Neuronal stem cell (in vitro differentiated cells): ENCODE measurements at places on chromosomes 7 and 10.

GRCh38 chr10:63496561-63496960, 24.6 kb upstream of the REEP3 start:
- DNase-seq, result no peak

DNA sequence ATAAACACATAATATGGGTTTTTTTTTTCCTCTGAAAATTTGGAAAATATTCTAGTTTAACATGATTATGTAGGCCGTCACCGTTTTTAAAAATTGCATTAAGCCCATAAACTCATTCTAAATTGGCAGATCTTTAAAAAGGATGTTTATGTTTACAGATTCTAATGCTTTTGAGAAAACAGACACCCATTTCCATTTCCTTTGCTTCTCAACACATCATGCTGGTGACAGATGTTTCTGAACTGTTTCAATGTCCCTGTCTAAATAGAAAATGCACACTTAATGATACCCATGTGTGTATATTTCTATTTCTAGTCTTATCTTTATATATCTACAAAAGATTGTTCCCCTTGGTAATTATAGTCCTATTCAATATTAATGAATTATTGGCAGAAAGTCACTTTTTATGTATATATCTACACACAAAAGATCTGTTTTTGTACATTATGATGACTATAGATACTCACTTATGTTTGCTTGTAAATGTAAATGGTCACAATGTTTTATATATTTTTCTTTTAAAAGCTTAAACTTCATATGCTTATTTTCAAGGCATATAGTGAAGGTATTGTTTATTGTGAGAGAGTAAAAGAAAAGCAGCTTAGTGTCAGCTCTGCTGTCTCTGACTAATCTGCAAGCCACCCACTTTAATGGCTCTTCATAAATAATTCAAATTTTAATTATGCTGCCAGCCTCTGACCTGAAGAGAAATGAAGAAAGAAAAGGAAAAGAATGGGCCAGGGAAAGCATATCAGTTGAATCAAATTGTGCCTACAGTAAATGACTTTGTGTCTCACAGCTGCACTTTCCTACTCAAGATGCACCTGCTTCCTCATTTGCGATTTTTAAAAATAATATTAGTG, 179.4 kb downstream of the CACNA2D1 start:
- no peak for DNase-seq

GRCh38 chr10:7184660-7185366, 226.0 kb downstream of the SFMBT2 start:
- DNase-seq, result no peak

DNA sequence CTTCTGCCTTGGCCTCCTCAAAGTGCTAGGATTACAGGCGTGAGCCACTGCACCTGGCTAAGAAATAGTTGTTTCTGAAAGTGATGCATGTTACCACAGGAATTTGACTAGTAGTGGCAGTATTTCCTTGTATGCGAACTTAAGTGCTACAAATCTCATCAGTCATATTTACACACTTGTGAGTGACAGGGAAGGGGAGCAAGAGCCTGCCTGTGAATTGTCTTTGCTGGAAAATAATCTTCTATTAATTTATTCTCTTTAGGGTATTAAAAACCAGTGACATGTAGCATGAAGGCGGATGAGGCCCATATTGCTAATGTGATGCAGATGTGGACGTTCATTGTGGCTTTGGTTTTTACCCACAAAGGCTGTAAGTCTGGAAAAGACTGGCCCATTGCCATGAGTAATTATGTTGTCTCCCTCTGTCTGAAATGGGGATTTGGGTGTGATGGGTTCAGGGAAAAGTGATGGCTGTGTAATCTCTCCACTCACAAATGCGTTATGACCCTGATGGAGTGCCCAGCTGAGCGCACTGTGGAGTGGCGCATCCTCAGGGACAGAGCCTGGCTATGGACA, 97.6 kb downstream of the CCNY start:
- no peak for DNase-seq

- DNase-seq, result no peak
These were observed 230.5 kb downstream of the FANK1 start for GRCh38 chr10:126126866-126127265.

DNA sequence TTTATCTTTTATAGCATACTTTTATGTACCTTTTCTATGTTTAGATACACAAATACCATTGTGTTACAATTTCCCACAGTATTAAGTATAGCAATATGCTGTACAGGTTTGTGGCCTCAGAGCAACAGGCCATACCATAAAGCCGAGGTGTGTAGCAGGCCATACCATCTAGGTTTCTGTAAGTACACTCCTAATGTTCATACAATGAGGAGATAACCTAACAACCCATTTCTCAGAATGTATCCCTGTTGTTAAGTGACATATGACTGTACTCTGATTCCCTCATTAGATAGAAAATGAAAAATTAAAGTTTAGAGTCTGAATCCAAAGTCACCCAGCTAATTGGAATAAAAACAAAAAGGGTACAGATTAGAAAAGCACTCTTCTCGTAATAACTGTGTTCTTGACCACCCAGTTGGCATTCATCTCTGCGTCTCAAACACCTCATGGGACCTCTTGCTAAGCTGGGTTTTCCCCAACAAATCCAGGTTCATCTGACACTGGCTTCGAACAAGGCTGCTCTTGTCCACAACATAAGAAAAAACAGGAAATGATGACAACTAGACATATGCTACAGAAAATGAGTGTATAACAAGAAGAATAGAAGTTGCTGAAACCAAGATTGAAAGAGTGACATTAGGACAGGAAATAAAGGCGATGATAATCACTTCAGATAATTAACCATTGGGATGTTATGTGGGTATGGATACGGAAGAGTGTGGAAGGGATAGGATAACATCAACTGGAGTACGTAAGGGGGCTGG, 1.4 kb downstream of the NDUFB8 start:
- DNase-seq, result no peak

GRCh38 chr7:157568106-157568769, 231.4 kb downstream of the DNAJB6 start:
- no peak for DNase-seq

GRCh38 chr7:20399521-20399920, 68.8 kb downstream of the ITGB8 start:
- DNase-seq, result no peak

DNA sequence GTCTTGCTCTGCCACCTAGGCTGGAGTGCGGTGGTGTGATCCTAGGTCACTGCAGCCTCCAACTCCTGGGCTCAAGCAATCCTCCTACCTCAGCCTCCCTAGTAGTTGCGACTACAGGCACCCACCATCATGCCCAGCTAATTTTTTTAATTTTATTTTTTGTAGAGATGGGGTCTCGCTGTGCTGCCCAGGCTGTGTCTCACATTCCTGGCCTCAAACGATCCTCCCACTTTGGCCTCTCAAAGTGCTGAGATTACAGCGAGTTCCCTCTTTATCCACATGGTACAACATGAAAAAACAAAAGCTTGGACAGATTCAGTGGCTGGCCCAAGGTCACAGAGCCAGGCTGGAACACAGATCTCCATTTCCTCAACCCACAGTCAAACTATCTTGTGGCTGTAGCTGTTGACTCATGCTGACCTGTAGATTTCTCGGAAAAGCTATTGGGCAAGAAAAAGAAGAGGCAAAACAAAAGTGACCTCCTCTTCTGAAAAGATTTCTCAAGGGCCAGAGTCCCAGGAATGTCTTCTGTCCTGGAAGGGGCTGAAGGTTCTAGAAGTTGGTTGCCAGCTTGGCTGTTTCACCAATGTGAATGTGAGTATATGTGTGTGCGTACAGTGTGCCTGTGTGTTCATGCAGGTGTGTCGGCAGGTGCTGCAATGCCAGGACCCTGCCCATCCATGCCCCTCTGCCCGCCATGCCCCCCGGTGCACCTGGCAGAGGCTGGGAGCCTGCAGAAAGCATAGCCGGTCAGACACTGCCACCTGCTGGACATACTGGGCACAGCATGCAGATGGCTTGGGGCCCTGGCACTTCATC, 28.4 kb downstream of the TMEM130 start:
- peak; percentile 47 for DNase-seq

GRCh38 chr10:133530506-133530905, 3.3 kb downstream of the CYP2E1 start:
- no peak for DNase-seq

- DNase-seq, result no peak
These were observed 122.9 kb upstream of the LYZL2 start for GRCh38 chr10:30752481-30752881.

DNA sequence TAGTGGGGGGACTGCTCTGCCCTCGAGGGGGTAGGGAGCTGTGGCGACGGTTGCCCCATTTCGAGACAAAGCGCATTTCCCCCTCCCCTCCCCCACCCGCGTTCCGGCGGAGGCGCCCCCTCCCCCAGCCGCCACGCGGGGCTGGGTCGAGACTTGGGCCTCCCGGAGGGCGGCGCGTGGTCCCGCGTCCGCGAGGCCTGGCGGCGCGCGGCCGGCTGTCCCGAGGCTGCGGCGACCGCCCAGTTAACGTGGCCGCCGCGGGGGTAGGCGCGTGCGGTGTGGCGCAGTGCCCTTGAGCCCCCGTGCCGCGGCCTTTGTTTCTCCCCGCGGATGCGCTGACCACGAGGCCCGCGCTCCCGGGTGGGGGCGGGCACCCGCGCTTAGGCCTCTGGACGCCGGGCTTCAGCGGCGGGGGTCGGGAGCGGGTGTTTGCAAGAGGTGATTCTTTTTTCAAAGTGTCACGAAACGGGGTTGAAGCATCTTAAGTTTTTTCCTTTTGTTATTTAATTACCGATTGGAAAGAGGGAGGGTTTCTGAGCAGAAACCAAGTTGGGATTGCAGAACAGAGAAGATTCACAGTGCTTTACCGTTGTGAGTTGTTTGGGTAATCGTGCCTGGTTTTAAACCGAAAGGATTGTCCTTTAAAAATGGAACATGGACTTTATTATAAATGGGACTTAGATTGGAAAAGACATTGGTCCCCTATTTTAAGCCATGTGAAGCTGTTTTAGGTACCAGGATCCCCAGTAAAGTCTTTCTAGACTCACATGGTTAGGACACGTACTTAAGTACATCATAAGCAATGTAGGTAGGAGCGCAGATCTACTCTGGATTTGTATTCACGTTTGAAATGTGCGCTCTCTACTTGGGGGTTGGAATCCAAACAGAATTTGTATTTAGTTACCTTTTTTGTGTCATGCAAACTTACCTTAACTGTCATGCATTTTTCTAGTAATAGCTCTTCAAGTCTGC, 760 bp downstream of the CBX3 start:
- no peak for DNase-seq

GRCh38 chr7:94525923-94526322, 16.3 kb downstream of the CASD1 start:
- no peak for DNase-seq

- DNase-seq, result no peak
These were observed 309.0 kb upstream of the IMMP2L start for GRCh38 chr7:111871283-111871682.

DNA sequence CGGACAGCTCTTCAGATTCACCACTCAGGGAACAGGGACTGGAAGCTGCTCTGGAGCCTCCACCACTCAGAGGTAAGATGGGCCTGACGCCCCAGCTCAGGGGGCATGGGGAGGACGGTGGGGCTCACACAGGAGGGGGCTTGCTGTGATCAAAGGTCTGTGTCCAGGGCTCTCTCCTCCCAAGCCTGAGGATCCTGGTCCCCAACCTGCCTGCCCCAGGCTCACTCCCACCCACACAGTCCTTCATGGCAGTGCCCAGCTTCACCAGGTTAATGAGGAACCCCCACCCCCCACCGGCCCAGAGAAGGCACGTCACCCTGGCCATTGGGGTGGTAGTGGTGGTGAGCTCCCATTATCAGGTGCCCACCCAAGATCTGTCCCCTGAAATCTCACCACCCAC, 926.7 kb upstream of the ZNF722 start:
- no peak for DNase-seq

DNA sequence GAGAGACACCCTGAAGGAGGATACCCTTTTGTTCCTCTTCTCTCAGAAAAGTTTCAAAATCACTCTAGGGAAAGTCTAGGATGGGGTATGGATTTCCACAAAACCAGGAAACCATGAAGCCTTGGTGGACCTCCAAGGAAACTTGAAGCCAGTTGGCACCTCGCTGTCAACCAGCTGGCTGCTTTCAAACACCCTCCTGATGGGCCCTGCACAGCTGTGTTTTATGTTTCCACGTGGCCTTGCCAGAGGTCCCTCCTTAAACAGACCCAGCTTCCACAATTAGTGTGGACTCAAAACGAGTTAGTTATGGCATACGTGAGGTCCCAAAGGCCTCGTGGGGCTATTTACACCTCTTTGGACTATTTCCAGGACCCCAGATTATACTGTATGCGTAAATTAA, 5.9 kb downstream of the PPP1R3A start:
- DNase-seq, result no peak

- no peak for DNase-seq
These were observed 1.6 kb upstream of the ARHGAP12 start for GRCh38 chr10:31930023-31930751.

- DNase-seq, result no peak
These were observed 755.4 kb downstream of the KCNMA1 start for GRCh38 chr10:76882245-76882644.

DNA sequence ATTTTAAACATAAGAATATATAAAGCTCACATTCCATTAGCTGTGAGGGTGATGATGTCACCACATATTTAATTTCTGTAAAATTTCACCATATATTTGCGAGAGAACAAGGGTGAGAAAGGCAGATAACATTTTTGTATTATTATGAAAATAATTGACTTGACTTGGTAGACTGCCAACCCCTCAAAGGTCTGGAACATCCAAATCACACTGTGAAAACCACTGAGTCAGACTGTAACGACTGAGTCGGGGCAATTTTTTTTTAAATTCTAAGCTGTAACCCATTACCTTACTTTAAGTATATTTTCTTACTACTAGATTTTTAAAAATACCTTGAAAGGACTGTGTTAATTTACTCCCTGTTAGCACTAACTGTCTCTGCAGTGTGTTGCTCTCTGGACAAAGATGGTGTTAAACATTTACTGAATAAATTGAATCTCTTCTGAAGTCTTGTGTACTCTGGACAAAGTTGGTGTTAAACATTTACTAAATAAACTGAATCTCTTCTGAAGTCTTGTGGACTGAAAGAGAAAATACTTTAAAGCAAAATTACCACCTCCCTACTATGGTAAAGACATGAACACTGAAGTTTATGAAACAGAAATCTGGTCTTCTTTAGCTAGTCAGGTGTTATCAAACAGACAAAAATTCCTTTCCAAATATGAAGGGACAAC, 14.1 kb downstream of the PDZD8 start:
- no peak for DNase-seq

- no peak for DNase-seq
These were observed 8.2 kb downstream of the TWIST1 start for GRCh38 chr7:19109000-19109946.
